ENCODE measurements at places on chromosomes 12 and 14. TPM values are rescaled to one million over a fixed set of nuclear protein-coding genes. Genes with fewer than 3 reads are reported as not detected.

Gene PLEKHG7
- not detected for total RNA-seq

Gene TSPAN8
- total RNA-seq, result not detected

Gene DAO
- total RNA-seq, result not detected

Gene VRTN
- not detected for total RNA-seq

Gene ASPG
- total RNA-seq, result not detected

Gene BMAL2
- total RNA-seq, result 36.5 TPM

Gene EMP1
- total RNA-seq, result 6.3 TPM

Gene LEMD3
- total RNA-seq, result 32.1 TPM

Gene RTL1
- total RNA-seq, result not detected

Gene KTN1
- 97.1 TPM for total RNA-seq

Gene LALBA
- not detected for total RNA-seq

Gene APOF
- total RNA-seq, result not detected

Gene DCAF5
- total RNA-seq, result 35.8 TPM

Gene HOXC9
- not detected for total RNA-seq

Gene SELPLG
- total RNA-seq, result 221 TPM

Data from T-helper 2 cell treated with Interferon-gamma antibody and Interleukin-4, amounts not matched to agents 100 ng/mL and 5 ng/mL, for 36 hours (primary cell).